ENCODE measurements at places on chromosomes 4 and X.

DNA sequence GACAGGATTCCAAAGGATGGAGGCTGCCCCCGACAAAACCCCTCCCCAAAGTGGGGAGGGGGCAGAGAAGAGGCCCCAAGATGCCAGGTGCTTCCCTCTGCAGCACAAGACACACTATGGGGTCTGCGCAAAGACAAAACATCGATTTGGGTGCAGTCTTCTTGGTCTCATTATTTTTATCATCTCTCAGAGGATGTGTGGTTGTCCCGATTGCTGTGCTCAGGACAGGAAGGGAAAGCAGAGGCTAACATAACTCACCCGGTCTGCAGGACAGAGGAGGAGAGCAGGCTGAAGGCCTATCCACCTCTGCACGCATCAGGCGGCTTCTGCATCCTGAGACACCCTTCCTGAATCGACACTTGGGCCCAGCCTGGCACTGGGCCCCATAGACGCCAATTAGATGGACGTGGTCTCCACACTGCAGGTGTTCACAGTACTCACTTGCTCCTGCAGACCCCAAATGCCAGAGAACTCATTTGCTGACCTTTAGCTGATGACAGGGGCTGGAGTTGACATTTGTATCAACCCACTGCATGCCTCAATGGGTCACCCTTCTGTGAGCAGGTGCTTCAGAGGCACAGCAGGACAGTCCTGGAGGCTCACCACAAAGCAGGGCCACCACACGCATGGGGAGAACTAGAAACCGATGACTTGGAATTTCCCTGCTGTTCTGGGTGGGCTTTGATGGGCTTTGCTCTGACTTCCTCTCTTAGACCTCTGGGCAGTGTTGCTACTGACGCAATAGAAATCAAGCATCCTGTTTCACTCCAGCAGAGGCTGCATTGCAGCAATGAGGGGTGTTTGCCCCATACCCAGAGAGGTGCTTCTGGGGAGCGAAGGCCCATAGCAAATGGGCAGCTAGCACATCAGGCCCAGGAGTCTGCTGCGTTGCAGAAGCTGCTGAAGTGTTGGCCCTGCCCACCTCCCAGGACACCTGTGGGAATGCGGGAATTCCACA, 96.3 kb upstream of the ENPP6 start:
- DNase-seq: no peak

DNA sequence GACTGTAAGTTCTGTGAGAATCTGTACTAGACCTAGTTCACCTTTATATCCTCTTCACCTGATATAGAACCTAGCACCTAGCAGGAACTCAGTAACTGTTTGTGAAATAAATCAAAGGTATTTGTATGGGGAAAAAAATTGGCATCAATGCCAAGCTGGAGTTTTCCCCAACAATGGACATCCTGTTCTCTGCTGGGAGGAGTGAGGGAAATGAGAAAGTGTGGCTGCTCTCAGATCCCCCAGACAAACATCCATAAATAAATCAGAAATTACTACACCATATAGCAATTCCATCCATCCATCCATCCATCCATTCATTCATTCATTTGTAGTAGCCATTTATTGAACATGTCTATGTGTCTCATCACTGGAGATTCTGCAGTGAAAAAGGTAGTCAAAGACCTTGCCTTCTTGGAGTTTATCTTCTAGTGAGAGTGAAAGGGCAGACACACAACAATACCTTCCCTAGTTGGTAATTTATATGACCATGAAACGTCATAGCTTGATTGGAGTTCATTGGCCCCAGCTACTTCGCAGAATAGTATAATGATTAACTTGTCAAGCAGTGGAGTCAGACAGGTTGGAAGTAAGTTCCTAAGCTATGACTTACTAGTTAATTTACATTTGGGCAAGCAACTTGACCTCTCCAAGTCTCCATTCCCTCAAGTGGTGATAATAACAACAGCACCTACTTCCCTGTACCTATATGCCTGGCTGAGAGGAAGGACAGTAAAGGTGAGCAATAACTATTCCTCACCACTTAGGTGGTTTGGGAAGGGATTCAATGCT, 98.7 kb upstream of the KIT start:
- DNase-seq: no peak

DNA sequence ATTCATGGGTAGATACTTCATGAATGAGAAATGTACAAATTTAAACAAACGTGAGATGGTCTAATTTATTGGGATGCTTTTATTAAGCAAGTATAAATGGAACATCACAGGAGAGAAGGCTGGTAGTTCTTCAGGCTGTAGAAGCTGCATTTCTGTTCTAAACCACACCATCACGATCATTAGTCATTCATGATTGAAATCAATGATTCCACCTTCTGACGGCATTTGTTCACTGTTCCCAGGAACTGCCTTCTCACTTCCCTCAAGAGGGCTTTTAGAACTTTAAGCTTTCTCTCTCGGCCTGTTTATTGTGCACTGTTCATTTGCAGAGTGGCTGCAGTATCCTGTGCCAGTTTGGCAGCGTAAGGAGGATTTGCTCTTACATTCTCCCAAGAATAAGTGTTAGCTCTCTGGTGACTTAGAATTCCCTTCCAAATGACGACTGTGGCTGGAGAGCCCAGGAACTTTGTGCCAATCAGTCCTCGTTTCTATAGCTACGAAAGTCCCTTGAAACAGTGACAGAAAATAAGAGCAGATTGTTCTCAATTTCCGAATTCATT, 54.7 kb downstream of the MFAP3L start:
- no peak for DNase-seq

DNA sequence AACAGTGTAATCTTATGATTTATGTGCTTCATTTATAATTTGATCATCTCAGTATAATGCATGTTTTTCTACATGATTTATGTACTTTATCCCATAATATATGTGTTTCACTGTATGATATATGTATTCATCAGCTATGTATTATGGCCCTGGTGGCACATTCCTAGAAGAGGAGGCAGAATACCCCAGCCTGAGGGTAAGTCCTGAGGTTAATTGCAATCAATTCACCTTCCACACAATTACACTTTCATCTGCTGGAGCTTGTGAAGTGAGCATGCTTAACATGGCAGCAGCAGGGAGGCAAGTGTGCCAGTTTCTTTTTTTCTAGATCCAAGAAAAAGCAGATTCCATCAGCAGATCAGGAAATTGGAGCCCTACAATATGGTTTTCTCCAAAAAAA, 81.2 kb downstream of the CXXC4 start:
- no peak for DNase-seq

GRCh38 chrX:54980334-54980733, 13.7 kb downstream of the PFKFB1 start:
- DNase-seq: no peak

GRCh38 chrX:71532078-71532752, 689 bp upstream of the OGT start:
- no peak for DNase-seq

DNA sequence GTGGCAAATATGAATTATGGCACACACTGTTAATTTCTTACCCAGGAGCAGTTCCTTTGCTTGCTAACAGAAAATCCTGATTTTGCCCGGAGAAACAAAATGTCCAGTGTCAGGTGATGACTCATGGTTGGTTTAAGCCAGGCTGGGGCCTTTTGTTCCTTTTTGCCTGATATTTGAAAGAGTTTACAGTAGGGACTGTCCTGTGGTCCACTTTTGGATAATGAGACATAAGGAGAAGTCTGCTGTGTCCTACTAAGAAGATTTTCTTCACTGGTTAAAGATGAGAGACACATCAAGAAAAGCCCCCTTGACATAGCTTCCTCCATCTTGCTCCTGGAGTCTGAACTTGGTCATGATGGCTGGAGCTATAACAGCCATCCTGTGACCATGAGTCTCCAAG, 12.1 kb upstream of the DRD5 start:
- DNase-seq: no peak

GRCh38 chr4:69984030-69984443, 11.7 kb upstream of the STATH start:
- DNase-seq: no peak

- no peak for DNase-seq
Observed at GRCh38 chrX:8191022-8191421, 20.0 kb upstream of the VCX2 start.

DNA sequence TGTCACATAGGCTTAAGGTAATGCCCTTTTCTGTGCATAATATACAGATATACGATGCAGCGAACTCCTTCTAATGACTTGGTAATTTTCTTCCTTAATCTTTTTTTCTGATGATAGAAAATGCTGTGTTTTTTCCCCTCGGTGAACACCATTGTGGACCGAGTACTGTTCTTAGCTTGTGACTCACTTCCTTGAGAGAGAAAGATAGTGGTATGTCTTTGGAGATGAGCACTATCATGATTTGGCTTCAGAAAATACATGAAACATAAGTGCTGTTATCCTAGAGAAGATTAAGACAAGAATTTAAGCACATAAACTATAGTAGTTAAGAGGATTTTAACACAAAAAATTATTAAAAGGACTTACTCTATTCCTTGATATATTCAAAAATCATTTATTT, 63.9 kb downstream of the RS1 start:
- DNase-seq: no peak

Measured in activated CD8-positive, alpha-beta memory T cell treated with anti-CD3 and anti-CD28 coated beads for 1 hour (primary cell).